ENCODE measurements at places on chromosomes 11 and 22.

- DNase-seq = no peak
Observed at GRCh38 chr22:44676441-44677352, 25.3 kb upstream of the PRR5 start.

DNA sequence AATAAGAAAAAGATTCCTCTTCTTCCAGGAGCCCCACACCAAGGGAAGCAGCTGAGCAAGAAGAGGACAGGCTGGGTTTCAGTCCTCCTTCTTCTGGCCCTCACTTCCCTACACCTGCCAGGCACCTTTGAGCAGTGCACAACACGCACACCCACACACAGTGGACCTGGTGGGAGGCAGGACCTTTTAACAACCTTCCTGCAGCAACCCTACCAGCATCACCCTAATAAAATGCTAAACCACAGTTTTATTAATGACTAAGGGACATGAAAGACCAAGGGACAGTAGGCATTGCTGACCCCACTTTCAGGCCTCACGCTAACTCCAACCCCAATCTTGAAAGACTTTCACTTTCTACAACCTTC, 12.2 kb downstream of the ARAP1 start:
- DNase-seq = no peak

DNA sequence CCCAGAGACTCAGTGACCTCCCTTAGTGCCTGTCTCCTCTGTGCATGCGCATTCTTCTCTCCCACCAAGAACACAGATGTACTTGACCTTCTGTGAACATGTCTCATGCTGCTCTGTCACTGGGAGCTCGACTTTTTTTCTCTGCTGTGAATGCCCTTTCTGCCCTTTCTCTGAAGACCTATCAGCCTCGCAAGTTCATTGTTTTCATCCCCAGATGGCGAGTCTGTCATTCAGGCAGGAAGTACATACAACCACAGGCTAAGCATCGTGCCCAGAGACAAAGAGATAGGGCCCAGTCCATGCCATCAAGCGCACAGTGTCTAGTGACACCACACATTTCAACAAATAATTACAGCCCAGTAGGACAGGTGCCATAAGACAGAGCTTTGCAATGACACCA, 50.4 kb upstream of the RAB1B start:
- DNase-seq = no peak

GRCh38 chr22:24521791-24522245, 26.7 kb downstream of the UPB1 start:
- DNase-seq = no peak

DNA sequence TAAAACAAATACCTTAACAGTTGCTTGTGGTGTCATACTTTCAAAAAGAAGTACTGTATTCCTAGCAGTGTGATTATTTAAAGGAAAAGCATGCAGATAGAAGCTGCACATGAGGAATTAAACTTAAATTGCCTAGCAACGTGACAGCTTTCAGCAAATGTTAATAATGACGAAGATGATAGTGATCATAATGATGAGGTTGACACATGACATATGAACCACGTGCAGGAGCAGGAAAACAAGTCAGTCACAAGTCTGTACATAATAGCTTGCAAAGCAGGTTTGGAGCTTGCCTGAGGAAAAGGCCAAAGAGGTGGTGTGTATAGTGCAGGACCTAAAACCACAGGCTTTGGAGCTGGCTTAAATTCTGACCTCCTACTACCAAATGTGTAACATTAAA, 30.6 kb upstream of the PIK3C2A start:
- no peak for DNase-seq

DNA sequence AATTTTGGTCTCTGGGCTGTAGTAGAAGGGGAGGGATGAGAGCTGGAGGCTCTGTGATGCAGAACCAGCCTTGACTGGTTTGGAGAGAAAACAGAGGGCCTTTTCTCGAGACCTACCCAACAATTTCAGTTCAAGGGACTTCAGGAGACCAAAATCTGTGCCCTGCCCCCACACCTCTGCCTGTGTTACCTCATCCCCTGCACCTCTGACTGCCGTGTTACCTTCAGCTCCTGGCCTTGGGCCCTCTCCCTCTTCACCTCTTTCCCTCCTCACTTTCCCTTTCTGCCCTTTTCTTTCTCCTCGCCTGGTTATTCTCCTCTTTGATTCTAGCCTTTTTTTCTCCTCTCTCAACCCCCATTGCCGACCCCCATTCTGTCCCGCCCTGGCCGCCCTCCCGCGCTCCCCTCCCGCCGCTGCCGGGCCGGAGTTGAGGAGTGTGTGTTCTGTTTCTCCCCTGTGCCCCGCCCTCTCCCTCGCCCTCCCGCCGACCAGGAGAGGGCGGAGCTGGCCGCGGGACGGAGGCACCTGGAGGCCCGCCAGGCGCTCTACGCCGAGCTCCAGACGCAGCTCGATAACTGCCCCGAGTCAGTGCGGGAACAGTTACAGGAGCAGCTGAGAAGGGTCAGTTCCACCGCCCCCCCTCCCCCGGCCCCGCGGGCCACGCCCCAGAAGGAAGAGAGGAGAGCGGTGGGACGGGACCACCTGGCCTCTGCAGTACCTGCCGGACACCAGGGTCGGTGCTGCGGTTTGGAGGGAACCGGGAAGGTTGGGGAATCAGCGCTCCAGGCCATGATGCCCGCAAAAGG, 27.2 kb downstream of the PHLDB1 start:
- DNase-seq = no peak

GRCh38 chr11:84316866-84317555, 1030.8 kb upstream of the CCDC90B start:
- DNase-seq = no peak

DNA sequence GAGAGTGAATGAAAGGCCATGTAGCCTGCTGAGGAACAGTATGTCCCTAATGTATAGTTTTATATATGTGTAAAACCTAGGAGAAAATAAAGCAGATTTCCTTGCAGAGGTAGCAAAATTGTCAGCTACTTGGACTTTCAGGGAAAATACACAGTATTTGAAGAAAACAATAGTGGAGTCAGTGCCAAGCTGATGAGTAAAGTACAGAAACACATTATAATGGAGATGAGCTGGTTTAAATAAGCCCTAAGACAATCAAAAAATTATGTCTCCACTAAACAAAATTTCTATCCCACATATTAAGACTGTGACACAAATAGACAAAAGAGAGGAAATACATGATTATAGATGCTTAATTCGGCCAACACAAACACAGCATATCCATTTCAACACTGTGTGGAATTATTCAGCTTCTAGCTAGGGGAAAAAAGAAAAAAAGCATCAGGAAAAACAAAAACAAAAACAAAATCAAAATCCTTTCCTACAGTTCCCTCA, 75.9 kb downstream of the MAML2 start:
- no peak for DNase-seq

DNA sequence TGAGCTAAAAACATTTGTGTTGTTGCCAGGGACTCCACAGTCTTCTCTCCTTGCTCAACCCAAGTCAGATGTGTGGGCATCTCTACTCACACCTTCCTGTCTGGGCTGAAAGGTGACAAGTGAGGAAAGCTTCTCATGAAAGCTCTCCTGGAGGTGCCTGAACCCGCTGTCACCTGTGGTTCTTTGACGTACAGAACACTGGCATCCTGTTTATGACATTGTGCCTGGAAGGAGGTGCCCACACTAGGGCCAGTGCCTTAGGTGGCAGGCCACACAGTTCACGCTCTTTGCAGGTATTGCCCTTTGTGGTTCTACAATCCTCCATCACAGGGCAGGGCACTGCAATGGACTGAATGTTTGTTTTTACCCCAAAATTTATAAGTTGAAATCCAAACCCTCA, 108.5 kb downstream of the CD44 start:
- no peak for DNase-seq

- DNase-seq = no peak
Observed at GRCh38 chr11:69050592-69051380, 2.1 kb downstream of the TPCN2 start.

DNA sequence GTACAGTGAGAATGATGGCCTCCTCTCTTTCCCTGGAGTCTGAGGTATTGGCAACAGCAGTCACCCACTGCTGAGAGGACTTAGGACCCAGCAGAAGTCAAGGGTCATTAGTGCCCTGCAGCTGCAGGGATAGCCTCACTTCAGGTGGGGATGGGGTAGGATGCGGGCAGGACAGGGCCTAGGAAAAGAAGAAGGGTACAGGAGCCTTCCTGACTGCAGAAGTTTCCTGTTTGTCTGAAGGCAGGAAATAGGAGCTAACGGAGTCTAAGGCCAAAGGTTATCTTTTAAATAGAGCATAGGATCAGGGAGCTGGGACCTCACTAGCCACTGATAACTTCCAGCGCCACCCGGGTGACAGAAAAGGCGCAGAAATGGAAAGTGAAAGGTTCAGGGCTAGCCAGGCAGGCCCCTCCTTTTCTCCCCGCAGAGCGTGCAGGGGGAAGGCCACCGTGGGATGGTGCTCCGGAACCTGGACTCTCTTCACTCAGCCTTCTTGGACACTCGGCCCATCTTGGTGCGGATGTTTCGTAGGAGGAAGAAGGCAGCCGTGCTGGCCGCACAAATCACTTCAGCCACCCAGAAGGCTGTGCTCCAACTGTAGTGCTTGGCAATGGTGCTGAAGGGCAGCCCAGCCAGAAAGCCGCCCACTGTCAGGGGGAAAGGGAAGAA, 6.0 kb downstream of the TRAPPC4 start:
- no peak for DNase-seq

DNA sequence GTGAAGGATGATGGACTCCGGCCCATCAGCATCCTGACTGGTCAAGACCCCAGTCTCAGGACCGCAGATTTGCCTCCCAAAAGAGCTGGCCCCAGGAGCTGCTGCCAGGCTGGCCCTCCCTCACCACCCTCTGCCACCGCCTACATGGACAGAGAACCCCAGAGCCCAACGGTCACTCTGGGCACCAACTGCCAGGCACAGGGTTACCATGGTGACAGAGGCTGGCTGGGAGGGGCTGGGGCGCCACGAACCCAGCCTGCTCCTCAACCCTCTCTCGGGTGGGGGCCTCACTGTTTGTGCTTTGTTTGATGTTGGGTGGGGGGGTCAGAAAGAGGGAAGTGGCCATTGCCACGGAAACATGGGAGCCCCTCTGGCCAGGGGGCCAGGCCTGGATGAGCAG, 55.8 kb downstream of the ELFN2 start:
- DNase-seq = no peak

GRCh38 chr11:118923721-118924587, 1.8 kb downstream of the BCL9L start:
- no peak for DNase-seq

GRCh38 chr22:17926516-17926915, 97.8 kb downstream of the MICAL3 start:
- no peak for DNase-seq

DNA sequence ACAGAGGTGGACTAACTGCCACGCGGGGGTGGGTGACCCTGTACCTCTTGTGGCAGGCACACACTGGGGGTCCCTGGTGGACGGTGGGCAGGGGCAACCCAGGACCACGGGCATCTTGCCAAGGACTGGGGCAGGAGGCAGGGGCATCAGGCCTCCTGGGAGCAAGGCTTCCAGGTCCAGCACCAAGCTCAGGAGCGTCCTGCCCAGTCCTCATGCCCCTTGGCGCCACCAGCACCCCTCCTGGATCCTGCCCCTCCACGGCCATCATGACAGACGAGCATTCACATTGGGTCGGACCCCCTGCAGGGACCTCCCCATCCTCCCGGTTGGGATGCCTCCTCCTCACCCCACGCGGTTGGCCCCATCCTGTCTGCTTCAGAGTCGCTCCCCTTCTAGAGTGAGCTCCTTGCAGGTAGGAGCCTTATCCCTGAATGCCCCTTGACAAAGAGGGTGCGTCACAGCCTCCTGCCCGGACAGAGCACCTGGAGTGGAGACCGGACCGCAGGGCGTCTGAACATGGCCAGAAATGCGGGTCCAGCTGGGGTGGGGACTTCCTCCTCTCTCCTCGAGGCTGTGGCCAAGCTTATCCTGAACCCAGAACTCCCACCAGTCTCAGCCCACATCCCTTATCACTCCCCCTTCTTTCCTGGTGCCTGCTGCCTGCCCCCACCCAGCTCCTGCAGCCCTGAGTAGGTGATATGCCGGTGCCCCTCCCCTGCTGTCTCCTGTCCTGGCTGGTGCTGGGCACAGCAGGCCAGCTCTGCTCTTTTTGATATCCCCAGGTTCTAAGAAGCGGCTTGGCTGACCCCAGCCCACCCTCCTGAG, 40.3 kb downstream of the IGF2 start:
- DNase-seq = no peak

All from stimulated activated CD4-positive, alpha-beta T cell treated with anti-CD3 and anti-CD28 coated beads, Interleukin-2, amount 100 ng/mL, for 48 hours (primary cell).